ENCODE measurements at places on chromosomes 4 and X. TPM values are rescaled to one million over a fixed set of nuclear protein-coding genes. Genes with fewer than 3 reads are reported as not detected.

USP27X gene
- 4.3 TPM for polyA plus RNA-seq

TDO2 gene
- polyA plus RNA-seq = 0.55 TPM

LINC00632 gene
- polyA plus RNA-seq = 69.9 TPM

ABCB7 gene
- polyA plus RNA-seq = 18.7 TPM

SRP72 gene
- polyA plus RNA-seq = 176 TPM

AWAT2 gene
- not detected for polyA plus RNA-seq

PPBP gene
- not detected for polyA plus RNA-seq

HOPX gene
- polyA plus RNA-seq = 2.9 TPM

SLC34A2 gene
- not detected for polyA plus RNA-seq

TMEM144 gene
- 1.5 TPM for polyA plus RNA-seq

FOXR2 gene
- not detected for polyA plus RNA-seq

ARSJ gene
- polyA plus RNA-seq = 47.9 TPM

MAGEB10 gene
- not detected for polyA plus RNA-seq

THAP9 gene
- 2.2 TPM for polyA plus RNA-seq

S100G gene
- polyA plus RNA-seq = not detected

EMCN gene
- not detected for polyA plus RNA-seq

Data from AG04450 (cell line).